ENCODE measurements at places on chromosomes 5 and 9.

DNA sequence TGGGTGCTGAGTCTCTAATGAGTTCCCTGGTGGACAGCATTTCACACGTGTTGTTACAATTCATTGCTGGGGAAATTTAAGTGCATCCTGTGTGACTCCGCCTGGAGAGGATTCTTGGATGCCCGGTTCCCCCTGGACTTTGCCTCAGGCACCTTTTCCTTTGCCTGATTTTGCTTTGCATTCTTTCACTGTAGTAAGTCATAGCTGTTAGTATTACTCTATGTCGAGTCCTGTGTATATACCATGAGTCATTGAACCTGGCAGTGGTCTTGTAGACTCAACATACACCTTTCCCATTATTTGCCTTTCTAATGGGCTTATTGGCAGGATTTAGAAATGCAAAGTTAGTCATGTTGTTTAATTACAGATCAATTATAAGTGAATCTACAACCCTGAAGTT lies 81.9 kb upstream of the DHFR start:
- DNase-seq, result no peak

DNA sequence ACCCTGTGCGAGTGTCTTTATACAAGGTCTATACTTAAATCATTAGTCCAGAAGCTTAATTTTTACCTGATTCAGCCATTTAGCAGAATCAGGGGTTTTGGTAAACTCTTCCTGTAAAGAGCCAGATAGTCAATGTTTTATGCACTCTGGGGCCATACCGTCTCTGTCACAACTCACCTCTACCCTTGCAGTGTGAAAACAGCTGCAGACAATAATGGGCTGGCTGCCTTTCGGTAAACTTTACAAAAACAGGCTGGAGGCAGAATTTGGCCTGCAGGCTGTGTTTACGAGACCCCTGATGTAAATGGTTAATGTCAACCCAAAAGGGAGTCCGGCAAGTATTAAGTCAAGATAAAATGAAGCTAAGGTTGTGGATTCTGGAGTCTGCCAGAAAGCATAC lies 32.8 kb downstream of the SMARCA2 start:
- DNase-seq, result no peak

DNA sequence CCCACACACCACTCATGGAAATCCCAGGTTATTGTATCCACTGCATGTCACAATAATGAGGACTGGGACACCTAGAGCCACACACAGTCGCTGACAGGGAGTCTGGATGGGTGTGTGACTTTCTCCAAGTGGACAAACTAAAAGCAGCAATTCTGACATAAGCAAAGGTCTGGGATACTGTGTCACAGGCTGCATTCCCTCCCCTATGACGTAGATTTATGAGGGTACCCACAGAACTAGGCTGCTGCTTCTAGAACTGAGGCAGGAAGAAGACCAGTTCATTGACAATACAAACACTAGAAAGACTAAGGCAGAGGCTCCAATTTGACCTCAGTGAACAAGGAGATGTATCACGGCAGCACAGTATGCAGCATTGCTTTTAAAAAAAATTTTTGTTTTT lies 63.6 kb upstream of the TBCA start:
- no peak for DNase-seq

DNA sequence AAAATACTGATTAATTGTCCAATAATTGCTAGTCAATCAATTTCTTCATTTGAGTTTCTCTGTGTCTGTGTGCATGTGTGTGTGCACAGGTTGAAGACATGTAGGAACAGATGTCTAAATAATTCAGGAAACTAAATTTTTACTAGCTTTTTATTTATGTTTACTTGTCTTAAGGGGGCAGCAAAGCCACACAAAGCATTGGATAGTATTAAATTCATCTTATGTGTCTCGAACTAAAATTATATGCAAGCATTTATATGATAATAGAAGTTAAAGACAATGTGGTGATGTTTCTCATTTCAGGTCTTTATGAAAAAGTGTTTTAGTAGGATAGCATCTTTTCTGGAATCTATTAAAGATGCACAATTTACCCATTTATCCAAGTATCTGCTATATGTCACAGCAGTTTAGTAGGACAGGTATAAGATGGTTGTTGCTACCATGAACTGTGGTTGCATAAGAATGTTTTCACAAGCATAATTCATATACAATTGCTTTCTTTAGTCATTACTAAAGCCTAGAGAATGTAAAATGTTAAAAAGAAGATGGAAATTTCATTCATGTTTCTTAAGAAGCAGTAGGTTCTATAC lies 784.6 kb upstream of the NUDT12 start:
- DNase-seq, result no peak

DNA sequence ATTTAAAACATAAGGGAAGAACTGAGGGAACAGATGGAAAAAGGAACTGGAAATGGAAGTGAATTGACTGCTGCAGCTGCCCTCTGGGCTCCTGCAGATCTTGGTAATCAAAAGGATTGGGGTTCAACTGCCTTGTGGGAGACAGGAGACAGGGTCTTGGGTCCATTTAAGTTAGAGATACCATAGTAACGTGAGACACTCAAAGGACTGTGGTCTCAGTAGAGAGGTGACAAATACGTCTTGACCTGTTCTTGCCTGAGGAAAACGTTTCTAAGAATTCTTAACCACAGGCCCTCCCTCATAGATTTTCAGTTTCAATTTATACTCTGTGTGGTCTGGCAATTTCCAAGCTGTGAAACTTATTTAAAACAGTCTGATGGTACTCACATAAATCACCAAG lies 100.8 kb upstream of the DHFR start:
- no peak for DNase-seq

- DNase-seq, result no peak
Measured at GRCh38 chr9:804026-804425, 37.5 kb upstream of the DMRT1 start.

DNA sequence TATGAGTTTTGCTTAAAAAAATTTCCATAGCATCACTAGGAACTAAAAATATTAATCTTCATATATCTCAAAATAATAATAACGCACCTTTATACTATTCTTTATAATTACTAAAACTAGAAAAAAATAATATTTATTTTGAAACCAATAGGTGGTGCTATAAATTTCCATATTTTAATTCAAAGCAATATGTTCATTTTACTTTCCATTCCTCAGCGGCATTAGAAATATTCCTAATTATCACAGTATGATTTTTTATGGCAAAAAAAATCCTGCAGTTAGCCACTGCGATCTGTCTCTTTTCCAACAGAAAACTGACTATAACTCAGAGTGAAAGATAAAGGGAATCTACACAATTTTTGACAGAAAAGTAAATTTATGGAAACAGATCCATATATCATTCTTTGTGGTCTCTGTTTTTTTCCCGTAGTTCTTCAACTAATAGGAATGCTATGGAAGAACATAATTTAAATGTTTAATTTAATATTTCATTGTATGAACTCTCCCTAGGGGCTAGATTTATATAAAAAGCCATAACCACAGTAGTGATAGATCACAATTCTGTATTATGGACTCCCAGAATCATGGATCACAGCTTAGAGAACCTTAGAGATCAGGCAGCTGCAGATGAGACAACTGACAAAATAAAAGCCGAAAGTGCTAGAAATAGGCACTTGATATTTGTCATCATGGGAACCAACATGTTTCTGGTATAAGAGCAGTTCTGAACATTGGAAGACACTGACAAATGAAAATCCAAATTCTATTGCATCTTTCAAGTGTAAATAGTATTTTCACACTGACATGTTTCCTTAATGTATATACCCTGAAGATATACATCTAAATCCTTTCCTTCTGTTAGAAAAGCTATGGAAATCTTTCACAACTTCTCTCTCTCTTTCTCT lies 167.7 kb upstream of the MPDZ start:
- no peak for DNase-seq

DNA sequence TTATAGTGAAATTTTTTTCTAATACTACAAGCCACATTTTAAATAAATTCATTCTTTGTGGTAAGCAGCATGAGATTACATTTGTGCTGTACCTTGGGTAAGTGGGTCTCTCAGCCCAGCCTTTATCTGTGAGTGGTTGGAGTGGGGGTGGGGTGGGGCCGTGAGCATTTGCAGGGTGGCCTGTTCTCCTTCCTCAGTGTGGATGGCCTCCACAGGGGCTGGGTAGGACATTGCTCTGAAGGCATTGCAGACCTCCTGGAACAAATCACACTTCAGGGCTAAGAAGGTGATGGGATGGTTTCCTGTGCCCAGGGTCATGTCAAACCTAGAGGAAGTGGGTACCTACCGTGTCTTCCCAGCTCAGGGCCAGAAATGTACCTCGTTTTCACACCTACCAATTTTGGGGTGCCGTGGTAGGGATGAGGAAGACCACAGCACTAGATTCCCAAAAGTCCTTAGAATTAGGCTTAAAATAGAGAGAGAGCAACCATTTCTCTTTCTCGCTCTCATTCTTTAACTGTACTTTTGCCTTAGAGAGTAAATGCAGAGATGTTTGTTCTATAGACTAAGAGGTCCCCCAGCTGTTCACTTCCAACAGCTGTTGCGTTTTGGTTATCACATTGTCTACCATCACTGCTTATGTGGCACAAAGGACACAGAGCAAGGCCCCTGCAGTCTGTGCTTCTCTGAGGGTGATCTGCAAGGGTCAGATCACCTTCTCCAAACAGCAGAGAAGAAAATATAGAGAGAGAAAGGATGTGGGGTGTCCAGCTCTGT lies 83.4 kb upstream of the CTSL start:
- no peak for DNase-seq

GRCh38 chr9:19193029-19193324 lies 37.5 kb upstream of the DENND4C start:
- no peak for DNase-seq

DNA sequence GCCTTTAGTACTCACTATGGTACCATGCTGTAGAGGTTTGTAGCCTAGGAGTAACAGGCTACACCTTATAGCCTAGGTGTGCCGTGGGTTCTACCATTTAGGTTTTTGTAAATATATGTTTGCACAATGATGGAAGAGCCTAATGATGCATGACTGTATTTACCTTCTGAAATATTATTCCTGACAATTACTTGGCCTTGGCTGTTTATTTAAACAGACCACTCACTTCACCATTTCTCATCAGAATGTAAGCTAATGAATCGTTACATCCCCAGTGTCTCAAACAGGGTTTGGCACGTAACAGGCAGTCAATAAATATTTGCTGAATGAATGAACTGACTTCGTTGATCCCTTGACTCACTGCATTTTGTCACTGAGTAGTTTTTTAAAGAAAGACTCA lies 93.1 kb downstream of the MED27 start:
- no peak for DNase-seq

GRCh38 chr5:96709152-96709821 lies 47.1 kb downstream of the CAST start:
- DNase-seq, result no peak

- DNase-seq, result no peak
Measured at GRCh38 chr5:21680196-21680595, 1172.9 kb downstream of the CDH12 start.

- DNase-seq, result no peak
Measured at GRCh38 chr9:123776708-123777537, 153.0 kb downstream of the DENND1A start.

DNA sequence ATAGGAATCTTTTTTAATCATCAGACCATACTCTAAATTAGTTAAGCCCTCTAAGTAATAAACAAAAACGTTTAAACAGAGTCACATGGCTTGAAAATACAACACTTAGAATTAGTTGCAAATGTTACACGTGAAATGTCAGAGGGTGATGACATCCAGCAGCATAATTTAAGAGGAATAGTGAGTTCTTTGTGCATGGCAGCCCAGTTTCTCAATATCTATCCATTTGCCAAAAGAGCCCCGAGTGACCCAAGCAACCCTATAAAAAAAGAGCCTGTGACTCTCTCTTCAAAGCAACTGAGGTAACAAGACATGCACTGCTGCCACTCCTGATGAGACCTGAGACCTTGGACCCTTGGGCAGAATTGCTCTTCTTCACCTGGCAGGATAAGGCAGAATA lies 96.9 kb upstream of the RASA1 start:
- no peak for DNase-seq
